ENCODE measurements at places on chromosomes 2 and 18. TPM values are rescaled to one million over a fixed set of nuclear protein-coding genes. Genes with fewer than 3 reads are reported as not detected.

GRCh38 chr2:241560883-241561474, 2.4 kb downstream of the BOK start:
- peaks cover 27% of the 10 kb centered on the region for H3K27me3 ChIP-seq
- H3K4me3 ChIP-seq: no peak overlapping the region
- no peaks in the 10 kb centered on the region for H3K36me3 ChIP-seq
- H3K27ac ChIP-seq: no peak overlapping the region

DNA sequence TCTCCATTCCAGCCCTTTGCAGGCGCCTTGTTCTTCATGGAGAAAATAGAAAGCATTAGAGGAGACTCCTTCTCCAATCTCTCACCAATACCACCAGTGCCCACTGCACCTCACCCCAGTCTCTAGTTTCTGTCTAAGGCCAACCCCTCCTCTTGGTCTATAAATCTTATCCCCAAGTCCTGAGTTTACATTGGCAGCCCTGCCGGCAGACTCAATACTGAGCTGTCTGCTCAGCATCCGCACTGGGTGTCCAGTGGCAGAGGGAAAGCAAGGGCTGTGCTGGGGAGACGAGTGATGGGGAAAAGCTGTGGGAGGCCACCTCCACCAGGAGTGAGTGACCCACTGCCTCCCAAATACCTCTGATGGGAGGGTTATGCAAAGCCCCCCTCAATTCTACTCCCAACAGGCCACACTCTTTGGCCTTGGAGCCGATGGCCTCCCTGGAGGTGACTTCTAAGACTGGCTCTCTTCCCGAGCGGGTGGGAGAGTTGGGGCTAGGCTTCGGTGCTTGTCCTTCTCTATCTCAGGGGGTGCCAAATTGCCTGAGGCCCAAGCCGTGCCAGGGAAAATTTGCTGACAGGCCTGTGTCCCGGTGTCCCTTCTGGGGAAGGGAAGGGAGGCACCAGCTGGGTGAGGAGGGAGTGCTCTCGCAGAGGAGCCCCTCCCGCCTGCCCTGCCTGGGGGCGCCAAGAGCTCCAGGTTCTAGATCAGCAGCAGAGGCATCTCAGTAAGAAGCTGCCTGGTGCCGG, 165.2 kb upstream of the MSH6 start:
- H3K4me1 ChIP-seq: no peaks in the 10 kb centered on the region
- H3K36me3 ChIP-seq: no peaks in the 10 kb centered on the region
- DNase-seq: no peak
- H3K27me3 ChIP-seq: no peaks in the 10 kb centered on the region
- H3K27ac ChIP-seq: no peak overlapping the region

GRCh38 chr18:63775166-63775730, at the start of gene SERPINB7:
Gene SERPINB7, plus strand, starts transcription at chr18:63775418. Its CDS starts 6,955 bp downstream, at chr18:63782373.
- no peak within 1 kb of the TSS for H3K4me3 ChIP-seq
- DNase-seq: no peak
- no peak within 1 kb of the TSS for H3K27ac ChIP-seq

GRCh38 chr2:231099918-231100317, 24.9 kb downstream of the HTR2B start:
- no peaks in the 10 kb centered on the region for H3K4me1 ChIP-seq
- H3K27me3 ChIP-seq: no peaks in the 10 kb centered on the region
- no peak overlapping the region for H3K27ac ChIP-seq
- no peak overlapping the region for H3K4me3 ChIP-seq
- DNase-seq: no peak

Gene ANKRD29
- 0.26 TPM for total RNA-seq

DNA sequence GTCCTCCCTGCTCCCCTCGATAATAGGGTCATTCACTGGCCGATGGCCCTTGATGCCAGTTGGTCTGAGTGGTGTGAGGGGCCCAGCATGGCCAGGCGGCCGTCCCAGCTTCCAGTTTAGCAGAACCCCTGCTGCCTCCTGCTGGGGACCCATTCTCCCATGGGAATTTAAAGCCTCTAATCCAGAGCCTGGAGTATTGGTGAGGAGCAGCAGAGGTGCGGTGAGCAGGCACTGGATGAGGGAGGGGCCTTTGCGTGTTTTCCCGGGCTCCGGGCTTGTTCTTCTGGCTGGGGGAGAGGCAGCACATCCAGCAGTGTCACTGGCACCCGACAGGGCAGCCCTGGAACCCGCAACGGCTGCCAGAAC, 17.4 kb downstream of the KCNIP3 start:
- no peak overlapping the region for H3K4me3 ChIP-seq
- peaks cover 2% of the 10 kb centered on the region for H3K4me1 ChIP-seq
- no peak for DNase-seq
- H3K27me3 ChIP-seq: peaks cover 33% of the 10 kb centered on the region
- no peak overlapping the region for H3K27ac ChIP-seq
- no peaks in the 10 kb centered on the region for H3K36me3 ChIP-seq

DNA sequence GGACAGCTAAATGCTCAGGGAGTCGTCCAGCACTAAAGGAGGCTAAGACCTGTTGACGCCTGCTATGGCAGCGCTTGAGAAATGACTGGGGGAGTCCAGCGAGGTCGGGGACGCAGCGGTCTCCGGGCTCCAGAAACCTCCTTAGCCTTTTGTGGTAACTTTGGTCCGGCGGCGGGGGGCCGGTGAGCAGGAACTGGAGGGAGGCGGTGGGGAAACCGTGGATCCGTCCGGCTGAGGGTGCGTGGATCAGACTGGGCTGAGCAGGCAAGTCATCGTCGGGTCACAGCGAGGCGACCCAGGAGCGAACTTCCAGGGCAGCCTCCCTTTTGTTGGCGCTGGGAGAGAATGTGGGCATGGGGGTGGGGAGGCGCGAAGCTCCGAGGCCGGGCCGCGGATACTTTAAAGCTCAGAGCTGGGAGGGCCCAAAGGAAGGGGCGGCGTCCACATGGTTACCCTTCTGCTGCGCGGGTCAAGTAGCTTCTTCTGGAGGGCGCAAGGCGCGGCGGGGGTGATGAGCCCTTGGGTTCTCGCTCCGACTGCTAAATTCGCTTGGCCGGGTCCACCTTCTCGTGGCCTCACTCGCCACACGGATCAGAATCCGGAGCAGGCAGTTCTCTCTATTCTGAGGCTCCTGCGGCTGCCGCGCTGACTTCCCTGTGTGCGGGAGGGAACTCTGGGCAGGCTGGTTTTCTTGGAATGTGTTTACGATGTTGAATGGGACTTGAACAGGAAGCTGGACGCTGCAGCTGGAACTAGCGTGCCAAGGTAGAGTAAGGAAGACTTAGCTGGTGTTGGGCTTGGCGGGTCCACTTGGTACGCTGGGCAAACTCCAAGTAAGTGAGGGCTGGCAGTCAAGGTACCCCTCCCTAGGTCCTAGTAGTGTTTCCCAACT, 920 bp downstream of the GULP1 start:
- no peaks in the 10 kb centered on the region for H3K36me3 ChIP-seq
- no peak overlapping the region for H3K27ac ChIP-seq
- H3K27me3 ChIP-seq: peaks cover 29% of the 10 kb centered on the region

DNA sequence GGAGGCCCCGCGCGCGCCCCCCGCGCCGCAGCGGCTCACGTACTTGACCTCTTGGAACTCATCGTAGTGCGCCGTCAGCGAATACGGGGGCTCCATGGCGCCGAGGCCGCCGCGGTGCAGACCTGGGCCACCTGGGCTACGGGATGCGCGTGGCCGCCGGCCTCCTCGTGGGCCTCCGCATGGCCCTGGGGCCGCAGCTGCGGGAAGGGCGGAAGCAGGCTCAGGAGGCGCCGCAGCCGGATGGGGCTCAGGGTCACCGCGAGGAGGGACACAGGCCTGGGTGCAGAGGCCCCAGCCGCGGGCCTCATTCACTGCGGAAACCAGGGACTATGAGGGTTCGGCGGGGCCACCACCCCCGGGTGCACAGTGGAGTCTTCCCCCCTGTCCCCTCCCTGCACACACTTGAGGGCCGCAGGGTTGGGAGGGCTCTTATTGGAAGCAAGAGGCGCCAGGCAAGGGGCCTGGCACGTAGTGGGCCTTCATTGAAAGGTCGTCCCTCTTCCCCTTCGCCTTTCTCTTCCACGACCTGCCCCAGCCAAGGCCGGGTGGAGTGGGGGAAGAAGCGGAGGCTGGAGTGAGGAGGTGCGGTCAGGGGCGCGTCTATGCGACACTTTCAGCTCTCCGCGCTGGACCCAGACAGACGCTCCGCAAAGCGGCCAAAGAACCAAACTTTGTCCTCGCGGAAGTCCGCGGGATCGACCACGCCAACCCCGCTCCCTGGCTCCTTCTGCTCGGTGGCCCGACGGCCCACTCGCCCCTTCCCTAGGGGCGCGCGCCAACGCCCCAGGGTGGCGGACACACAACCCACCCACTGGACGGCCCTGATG, 863 bp downstream of the ECEL1 start:
- H3K36me3 ChIP-seq: peaks cover 6% of the 10 kb centered on the region
- peaks cover 57% of the 10 kb centered on the region for H3K27me3 ChIP-seq
- no peak overlapping the region for H3K4me3 ChIP-seq
- DNase-seq: no peak

Gene IL36G
- not detected for total RNA-seq

Gene ERFE
- total RNA-seq: not detected

Gene AMER3
- total RNA-seq: not detected

DNA sequence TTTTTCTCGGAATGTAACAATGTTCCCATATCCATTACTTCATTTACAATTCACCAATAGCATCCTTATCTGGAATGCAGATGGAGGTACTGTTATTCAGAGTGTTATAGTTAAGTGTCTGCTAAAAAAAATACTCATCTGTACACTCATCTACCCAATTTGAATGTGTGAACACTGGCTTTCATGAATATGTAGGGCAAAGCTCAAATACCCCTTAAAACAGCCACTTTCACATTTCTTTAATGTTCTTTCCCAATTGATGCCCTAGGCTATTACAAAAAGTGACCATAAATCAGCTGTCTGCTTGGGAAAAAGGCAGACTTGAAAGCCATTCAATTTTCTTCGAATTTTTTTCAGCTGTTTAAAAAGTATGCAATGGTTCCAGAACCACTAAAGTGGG, 796.3 kb upstream of the FSHR start:
- no peaks in the 10 kb centered on the region for H3K4me1 ChIP-seq
- no peak overlapping the region for H3K4me3 ChIP-seq

Gene SPATS2L
- total RNA-seq: 7.0 TPM

Gene ANKRD30BL
- not detected for total RNA-seq

- peak overlapping the region; percentile 78 for H3K27ac ChIP-seq
- H3K27me3 ChIP-seq: no peaks in the 10 kb centered on the region
- DNase-seq: no peak
- H3K36me3 ChIP-seq: no peaks in the 10 kb centered on the region
These were observed 5.5 kb downstream of the CASP10 start for GRCh38 chr2:201188449-201188848.

GRCh38 chr2:9472511-9472910, 1.8 kb upstream of the IAH1 start:
- peaks cover 22% of the 10 kb centered on the region for H3K4me1 ChIP-seq
- peak overlapping the region; percentile 88 for H3K27ac ChIP-seq
- peak overlapping the region; percentile 86 for H3K4me3 ChIP-seq

GRCh38 chr2:241615522-241616052, 21.4 kb downstream of the THAP4 start:
- H3K27me3 ChIP-seq: no peaks in the 10 kb centered on the region
- H3K4me3 ChIP-seq: no peak overlapping the region
- peak overlapping the region; percentile 27 for H3K27ac ChIP-seq
- no peak for DNase-seq

- H3K36me3 ChIP-seq: peaks cover 2% of the 10 kb centered on the region
- H3K27ac ChIP-seq: no peak overlapping the region
- no peak for DNase-seq
These were observed 40.6 kb upstream of the GPAT2 start for GRCh38 chr2:96075199-96075771.

Gene C2orf78
- not detected for total RNA-seq

DNA sequence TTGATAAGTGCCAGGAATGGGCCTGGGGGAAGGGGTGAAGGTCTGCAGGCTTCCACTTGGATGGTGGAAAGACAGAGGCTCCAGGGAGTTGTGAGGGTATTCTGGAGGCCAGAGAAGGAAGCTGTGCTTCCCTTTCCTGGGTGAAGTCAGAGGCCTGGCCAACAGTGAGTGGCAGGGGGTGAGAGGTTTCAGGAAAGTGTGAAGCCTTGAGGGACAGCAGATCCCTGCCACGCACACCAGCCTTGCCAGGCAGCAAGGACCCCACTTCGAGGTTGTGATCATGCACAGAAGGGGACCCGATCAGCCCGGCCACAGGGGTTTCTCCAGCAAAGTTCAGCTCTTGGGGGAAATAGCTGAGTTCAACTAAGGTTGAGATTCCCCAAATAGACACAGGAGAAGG, 66.5 kb downstream of the SMAD7 start:
- H3K27me3 ChIP-seq: no peaks in the 10 kb centered on the region
- H3K36me3 ChIP-seq: peaks cover 3% of the 10 kb centered on the region

GRCh38 chr18:78816916-78817315, 162.7 kb upstream of the SALL3 start:
- no peak for DNase-seq
- peaks cover 38% of the 10 kb centered on the region for H3K27me3 ChIP-seq
- H3K4me1 ChIP-seq: no peaks in the 10 kb centered on the region
- H3K27ac ChIP-seq: no peak overlapping the region

- H3K27ac ChIP-seq: peak overlapping the region; percentile 10
- peaks cover 23% of the 10 kb centered on the region for H3K4me1 ChIP-seq
- H3K36me3 ChIP-seq: no peaks in the 10 kb centered on the region
- peaks cover 40% of the 10 kb centered on the region for H3K27me3 ChIP-seq
These were observed 73.9 kb upstream of the UXS1 start for GRCh38 chr2:106267997-106268396.

GRCh38 chr2:85061896-85062295, 71.3 kb upstream of the TCF7L1 start:
- H3K4me3 ChIP-seq: no peak overlapping the region
- H3K4me1 ChIP-seq: peaks cover 3% of the 10 kb centered on the region
- H3K36me3 ChIP-seq: peaks cover 2% of the 10 kb centered on the region
- peaks cover 26% of the 10 kb centered on the region for H3K27me3 ChIP-seq
- no peak overlapping the region for H3K27ac ChIP-seq

- no peak overlapping the region for H3K4me3 ChIP-seq
- no peaks in the 10 kb centered on the region for H3K27me3 ChIP-seq
- peaks cover 3% of the 10 kb centered on the region for H3K36me3 ChIP-seq
- H3K27ac ChIP-seq: no peak overlapping the region
These were observed 42.8 kb upstream of the IL1R1 start for GRCh38 chr2:102099536-102100298.

Gene OXER1
- not detected for total RNA-seq

- H3K4me1 ChIP-seq: no peaks in the 10 kb centered on the region
- peaks cover 35% of the 10 kb centered on the region for H3K27me3 ChIP-seq
- no peak overlapping the region for H3K27ac ChIP-seq
- peaks cover 2% of the 10 kb centered on the region for H3K36me3 ChIP-seq
These were observed 115.6 kb upstream of the AGAP1 start for GRCh38 chr2:235378246-235378645.
